ENCODE measurements at places on chromosomes 2 and 18. TPM values are rescaled to one million over a fixed set of nuclear protein-coding genes. Genes with fewer than 3 reads are reported as not detected.

BCL11A gene
- 2.4 TPM for polyA plus RNA-seq

GTF2A1L gene
- 4.0 TPM for polyA plus RNA-seq

DNAH7 gene
- 0.28 TPM for polyA plus RNA-seq

PIEZO2 gene
- polyA plus RNA-seq: 5.9 TPM

KYNU gene
- 2.3 TPM for polyA plus RNA-seq

SLC9A4 gene
- polyA plus RNA-seq: 0.22 TPM

SPC25 gene
- polyA plus RNA-seq: 0.32 TPM

TRAK2 gene
- polyA plus RNA-seq: 25.1 TPM

IGFBP2 gene
- 162 TPM for polyA plus RNA-seq

MC4R gene
- polyA plus RNA-seq: 0.08 TPM

ARHGAP15 gene
- 3.9 TPM for polyA plus RNA-seq

TDRD15 gene
- polyA plus RNA-seq: not detected

UGT1A8 gene
- polyA plus RNA-seq: 0.56 TPM

ZNF521 gene
- 13.1 TPM for polyA plus RNA-seq

HOXD8 gene
- 7.0 TPM for polyA plus RNA-seq

FMNL2 gene
- 27.7 TPM for polyA plus RNA-seq

MAP3K19 gene
- not detected for polyA plus RNA-seq

CRYGD gene
- polyA plus RNA-seq: not detected

NCOA1 gene
- 24.4 TPM for polyA plus RNA-seq

SCG2 gene
- 3.5 TPM for polyA plus RNA-seq

CGREF1 gene
- 1.0 TPM for polyA plus RNA-seq

SNTG2 gene
- 1.6 TPM for polyA plus RNA-seq

MC2R gene
- not detected for polyA plus RNA-seq

Measured in urinary bladder (tissue), 4 donors.